ENCODE measurements at places on chromosomes 13 and 19. TPM values are rescaled to one million over a fixed set of nuclear protein-coding genes. Genes with fewer than 3 reads are reported as not detected.
A peak's percentile ranks its signal among the peaks of the same experiment; 100 is the strongest.

NLRP8 gene
- total RNA-seq: not detected

ATP4A gene
- total RNA-seq: not detected

FAM216B gene
- total RNA-seq: not detected

URAD gene
- total RNA-seq: not detected

ZNF582 gene
- 0.43 TPM for total RNA-seq

C13orf46 gene
- not detected for total RNA-seq

OR10H1 gene
- not detected for total RNA-seq

ZSCAN4 gene
- 0.55 TPM for total RNA-seq

DCT gene
- 0.47 TPM for total RNA-seq

DNA sequence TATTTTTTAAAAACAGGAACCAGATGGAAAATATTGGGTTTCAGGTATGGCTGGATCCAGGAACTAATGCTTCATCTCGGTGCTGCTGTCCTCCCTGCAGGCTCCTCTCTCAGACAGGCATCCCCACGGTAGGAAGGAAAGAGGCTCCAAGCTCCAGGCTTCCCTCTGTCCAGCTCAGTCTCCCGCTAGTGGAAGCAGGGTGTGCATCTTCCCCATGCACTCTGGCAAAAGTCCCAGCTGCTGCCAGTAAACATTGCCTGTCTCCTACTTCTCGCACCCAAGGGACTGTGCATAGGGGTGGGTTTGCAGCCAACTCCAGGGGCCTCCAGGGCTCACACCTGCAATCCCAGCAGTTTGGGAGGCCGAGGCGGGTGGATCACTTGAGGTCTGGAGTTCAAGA lies 29.2 kb downstream of the IL12RB1 start:
- no peak for DNase-seq

GRCh38 chr13:59304596-59304995 lies 859.1 kb downstream of the DIAPH3 start:
- no peak for DNase-seq

DNA sequence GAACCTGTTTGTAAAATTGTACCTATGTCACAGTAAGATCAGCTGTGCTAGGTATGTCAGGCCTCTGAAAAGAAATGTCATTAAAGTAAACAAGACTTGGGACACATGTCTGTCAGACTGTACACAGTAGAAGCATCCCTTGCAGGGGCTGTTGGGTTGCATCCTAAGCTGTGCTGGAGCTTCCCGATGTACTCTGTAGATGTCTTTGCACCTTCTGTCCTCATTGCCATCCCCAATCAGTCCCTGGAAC lies 48.7 kb upstream of the GPR183 start:
- no peak for DNase-seq

DNA sequence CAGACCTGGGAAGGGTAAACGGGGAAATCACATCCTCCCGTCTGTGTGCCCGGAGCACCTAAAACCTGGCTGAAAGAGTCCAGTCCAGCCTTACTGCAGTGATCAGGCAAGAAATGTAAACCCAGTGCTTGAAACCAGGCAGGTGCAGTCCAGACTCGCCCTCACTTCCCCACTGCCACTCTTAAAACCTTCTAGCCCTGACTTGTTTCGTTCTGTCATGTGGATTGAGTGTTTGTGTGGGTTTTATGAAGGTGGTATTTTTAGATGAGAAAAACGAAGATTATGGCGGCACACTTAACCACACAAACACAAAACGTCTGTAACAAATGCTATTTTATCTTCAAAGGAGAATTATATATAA lies 839 bp upstream of the CKAP2 start:
- DNase-seq: peak; percentile 72

DNA sequence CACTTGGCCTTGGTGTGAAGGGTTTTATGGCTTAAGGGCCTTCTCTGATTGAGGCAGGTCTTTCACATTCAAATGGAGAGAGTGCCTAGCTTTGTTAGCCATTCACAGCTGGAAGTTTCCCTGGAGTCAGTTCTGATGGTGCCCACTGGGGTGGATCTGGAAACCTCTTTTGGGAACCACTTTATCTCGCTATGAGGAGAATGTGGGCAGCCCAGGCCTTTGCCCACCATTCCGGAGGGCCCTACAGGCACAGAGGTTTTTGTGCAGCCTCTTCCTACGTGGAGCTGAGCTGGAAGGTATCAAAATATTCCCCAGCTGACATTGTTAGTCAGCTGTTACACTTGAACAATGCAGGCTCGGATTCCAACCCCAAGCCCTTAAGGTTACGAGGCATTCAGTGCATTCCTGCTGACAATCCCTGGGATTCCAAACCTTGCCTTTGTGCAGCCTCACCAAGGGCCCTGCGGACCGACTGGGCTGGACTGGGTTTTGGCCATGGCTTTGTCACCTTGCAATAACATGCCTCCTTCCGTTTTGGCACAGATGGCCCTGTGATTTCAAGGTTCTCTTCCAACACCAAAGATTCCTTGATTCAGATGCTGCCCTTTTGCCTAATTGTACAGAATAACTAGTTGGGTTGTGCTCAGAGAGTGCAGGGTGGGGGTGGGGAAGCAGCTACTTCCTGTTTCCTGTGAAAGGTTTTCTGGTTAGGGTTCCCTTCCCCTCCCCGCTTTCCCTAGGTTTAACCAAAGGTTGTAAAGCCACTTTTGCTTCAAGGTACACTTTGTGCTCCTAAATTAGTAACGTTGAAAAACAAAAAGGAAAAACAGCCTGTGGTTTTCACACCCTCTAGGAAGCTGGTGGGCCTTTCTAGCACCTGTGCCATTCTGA lies 27.0 kb downstream of the SAE1 start:
- DNase-seq: peak; percentile 43

DNA sequence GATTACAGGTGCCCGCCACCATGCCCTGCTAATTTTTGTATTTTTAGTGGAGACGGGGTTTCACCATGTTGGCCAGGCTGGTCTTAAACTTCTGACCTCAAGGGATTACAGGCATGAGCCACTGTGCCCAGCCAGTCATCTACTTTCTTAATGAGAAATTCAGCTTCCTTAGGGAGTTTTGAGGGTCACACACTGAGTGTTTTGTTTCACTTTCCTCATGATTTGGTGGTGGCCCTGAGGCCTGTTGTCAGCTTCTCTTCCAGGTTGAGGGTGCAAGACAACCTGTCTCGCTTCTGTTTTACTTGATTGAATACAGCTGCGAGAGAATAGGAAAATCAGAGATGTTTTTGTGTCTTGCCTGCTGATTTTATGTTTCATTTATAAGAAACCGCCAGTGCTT lies 9.9 kb downstream of the FRY start:
- DNase-seq: no peak

DNA sequence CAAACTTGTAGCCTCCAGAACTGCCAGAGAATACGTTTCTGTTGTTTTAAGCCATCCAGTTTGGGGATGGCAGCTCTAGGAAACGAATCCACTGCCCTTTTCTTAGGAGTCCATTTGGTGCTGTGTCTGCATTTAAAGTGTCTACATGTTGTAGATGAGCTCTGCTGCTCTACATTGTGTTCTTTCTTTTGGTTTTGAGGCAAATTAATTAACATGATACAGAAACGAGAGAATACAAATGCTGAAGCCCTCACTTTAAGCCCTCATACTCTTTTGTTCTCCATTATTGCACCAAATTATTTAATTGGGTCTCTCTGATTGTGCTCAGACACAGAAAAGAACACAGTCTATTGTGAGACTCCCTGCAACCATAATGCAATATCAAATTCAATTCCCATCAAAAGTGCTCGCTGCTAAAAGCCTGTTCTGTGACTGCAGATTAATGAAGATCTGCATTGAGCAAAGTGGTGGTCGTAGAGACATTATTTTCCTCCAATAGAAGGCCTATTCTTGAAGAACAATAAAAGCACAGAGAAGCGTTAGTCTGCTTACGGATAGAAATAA lies 166.3 kb upstream of the SOX21 start:
- no peak for DNase-seq

DNA sequence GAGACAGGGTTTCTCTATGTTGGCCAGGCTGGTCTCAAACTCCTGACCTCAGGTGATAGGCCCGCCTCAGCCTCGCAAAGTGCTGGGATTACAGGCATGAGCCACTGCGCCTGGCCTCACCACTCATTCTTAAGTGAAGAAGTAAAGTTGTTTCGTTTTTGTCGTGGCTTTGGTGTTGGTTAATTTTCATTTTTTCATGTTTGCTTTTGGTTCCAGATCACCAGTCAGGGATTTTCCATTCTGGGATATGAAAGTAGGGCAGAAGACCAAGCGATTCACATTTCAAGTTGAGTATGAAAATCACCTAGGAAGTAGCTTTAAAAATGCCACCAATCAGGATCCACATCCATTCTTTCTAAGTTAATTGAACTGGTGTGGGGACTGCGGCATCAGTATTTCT lies 289.9 kb downstream of the DIAPH3 start:
- no peak for DNase-seq

- DNase-seq: no peak
Observed at GRCh38 chr13:31043957-31044356, 111.5 kb downstream of the TEX26 start.

DNA sequence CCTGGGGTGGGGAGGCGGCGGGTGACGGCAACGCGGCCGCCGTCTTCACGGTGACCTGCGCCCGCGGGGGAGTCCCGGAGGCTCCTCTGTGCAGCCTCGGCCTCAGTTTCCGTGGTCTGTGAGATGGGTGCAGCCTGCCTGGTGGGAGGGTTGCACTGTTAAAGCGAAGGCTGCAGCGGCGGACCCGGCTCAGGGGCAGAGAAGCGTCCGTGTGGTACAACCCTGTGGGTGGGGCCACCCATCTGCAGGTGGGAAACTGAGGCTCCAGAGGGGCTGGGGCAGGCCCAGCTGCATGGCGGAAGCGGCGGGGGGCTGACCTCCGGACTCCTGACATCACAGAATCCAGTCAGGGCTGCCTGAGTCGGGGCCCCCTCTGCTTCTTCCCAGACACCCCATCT lies 481 bp downstream of the FGF22 start:
- no peak for DNase-seq

DNA sequence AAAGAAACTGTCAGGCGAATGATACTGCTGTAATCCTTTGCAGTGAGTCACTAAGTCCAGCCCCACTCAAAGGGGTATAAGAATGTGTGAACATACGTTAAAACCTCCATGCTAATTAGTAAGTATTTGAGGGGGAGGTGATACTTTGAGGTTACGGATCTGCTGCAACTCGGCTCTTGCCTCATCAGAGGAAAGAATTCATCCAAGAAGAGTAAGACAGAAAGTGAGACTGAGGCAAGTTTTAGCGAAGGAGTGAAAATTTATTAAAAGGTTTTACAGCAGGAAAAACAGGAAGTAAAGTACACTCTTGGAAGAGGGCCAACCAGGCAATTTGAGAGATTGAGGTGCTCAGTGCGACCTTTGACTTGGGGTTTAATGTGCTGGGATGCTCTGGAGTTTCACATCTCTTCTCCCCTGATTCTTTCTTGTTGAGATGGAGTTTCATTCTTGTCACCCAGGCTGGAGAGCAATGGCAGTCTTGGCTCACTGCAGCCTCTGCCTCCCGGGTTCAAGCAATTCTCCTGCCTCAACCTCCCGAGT lies 9.8 kb downstream of the CLEC4M start:
- DNase-seq: no peak

- DNase-seq: peak; percentile 55
Observed at GRCh38 chr19:35143231-35143715, at the start of gene FXYD7. Gene FXYD7, plus strand, starts transcription at chr19:35143255. Its CDS starts 79 bp downstream, at chr19:35143334.

- DNase-seq: peak; percentile 52
Observed at GRCh38 chr19:710767-711166, 2.0 kb downstream of the PALM start.

- no peak for DNase-seq
Observed at GRCh38 chr19:30222428-30222873, 149.7 kb upstream of the ZNF536 start.

DNA sequence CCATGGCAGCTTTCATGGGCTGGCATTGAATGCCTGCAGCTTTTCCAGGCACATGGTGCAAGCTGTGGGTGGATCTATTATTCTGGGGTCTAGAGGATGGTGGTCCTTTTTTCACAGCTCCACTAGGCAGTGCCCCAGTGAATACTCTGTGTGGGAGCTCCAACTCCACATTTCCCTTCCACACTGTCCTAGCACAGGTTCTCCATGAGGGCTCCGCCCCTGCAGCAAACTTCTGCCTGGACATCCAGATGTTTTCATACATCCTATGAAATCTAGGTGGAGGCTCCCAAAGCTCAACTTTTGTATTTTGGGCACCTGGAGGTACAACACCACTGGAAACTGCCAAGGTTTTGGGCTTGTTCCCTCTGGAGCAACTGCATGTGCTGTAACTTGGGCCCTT lies 450.6 kb downstream of the LMO7 start:
- no peak for DNase-seq

DNA sequence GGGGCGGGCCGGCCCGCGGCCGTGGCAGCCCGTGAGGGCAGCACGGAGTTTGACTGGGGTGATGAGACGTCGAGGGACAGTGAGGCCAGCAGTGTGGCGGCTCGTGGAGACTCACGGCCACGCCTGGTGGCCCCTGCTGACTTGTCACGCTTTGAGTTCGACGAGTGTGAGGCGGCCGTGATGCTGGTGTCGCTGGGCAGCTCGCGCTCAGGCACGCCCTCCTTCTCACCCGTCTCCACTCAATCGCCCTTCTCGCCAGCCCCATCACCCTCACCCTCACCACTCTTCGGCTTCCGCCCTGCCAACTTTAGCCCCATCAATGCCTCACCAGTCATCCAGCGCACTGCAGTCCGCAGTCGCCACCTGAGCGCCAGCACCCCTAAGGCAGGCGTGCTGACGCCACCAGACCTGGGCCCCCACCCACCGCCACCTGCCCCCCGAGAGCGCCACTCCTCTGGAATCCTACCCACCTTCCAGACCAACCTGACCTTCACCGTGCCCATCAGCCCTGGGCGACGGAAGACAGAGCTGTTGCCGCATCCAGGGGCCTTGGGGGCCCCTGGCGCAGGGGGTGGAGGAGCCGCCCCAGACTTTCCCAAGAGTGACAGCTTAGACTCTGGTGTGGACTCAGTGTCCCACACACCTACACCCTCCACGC lies 4.5 kb downstream of the CIC start:
- DNase-seq: no peak

DNA sequence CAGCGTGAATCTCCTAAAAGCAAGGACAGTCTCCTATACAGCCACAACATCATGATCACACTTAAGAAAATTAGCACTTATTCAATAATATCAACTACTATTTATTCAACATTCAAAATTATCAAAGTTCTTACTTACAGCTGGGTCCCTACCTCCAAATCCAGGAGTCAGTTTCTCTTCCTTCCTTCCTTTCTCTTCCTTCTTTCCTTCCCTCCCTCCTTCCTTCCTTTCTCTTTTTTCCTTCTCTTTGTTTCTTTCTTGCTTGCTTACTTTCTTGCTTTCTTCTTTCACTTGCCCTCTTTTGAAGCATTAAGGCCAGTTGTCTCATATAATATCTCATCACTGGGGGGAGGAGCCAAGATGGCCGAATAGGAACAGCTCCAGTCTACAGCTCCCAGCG lies 107.6 kb downstream of the DCT start:
- no peak for DNase-seq

DNA sequence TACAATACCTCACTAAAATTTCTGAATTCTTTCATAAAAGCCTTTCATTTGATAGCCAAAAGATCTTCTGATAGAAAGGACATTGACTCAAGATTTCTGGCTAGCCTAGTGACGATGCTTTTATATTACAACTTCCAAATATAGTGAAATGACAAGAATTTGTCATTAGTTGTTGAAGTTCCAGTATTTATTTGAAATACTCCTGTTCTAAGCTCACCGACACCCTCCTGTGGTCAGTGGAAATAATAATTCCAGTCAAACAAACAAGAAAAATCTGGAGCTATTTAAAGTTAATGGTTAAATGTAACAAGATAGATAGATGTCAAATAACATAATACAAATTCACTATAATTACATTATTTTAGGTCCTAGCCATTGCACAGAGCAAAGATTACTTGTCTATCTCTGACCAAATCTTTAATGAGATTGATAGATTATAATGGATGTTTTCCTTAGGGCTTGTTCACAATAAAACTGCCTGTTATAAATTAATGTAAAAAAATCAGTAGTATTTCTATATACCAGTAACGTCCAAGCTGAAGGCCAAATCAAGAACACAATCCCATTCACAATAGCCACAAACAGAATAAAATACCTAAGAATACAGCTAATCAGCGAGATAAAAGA lies 195.5 kb downstream of the RGCC start:
- peak; percentile 48 for DNase-seq
